ENCODE measurements at places on chromosomes 3 and 15.
A peak's percentile ranks its signal among the peaks of the same experiment; 100 is the strongest.

GRCh38 chr3:127764841-127765362 is 57.4 kb downstream of the MGLL start:
- DNase-seq = peak; percentile 24

DNA sequence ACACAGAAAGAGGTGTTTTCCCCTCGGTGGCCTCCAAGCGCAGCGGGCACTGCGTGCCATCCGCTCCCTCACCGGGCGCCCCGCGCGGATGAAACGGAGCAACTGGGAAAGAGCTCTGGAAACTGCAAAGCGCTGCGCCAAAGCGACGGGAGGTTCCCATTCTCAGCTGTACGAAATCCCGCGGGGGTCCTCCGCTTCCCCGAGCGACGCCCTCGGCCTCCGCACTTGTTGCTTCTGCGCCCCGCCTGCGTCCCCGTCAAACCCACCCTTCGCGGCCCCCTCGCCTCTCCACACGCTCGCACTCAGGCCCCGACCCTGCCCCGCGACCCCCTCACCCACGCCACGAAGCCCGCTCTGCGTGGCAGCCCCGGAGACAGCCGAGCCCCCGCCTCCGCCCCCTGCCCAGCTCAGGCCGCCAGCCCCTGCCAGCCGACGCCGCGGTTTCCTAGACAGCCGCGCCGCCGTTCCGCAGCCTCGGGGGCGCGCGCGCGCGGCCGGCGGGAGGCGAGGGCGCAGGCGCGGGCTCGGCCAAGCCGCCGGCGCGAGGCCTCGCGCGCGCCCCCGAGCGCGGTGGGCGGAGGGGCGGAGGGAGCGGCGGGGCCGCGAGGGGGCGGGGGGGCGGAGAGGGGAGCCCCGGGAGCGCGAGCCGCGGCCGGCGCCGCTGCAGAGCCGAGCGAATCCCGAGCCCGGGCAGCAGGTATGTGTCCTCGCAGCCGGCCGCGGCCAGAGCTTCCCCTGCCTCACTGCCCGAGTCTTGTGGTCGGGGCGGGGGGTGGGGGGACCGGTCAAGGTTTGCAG is at the start of gene TMEM266:
Gene TMEM266 (plus strand): TSS at position 666 of the 798 bp plus-strand sequence. CDS start 74,279 bp downstream, outside the sequence.
- no peak for DNase-seq

DNA sequence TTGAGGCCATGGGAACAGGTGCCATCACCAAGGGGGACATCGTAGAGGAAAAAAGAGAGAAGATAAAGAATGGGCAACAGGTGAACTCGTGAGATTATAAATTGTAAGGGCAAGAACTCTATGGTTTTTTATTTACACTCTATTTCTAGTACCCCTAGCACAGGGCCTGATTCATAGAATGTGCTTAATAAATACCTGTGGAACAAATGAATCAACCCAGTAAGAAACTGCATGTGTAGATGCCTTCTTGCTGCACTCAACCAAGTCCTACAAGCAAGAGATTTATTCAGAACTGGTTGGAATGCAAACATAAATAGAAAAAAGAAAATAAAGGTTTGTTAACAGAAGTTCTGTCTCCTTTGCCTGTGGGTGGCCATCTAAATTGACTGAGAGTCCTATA is 18.7 kb upstream of the KPNA1 start:
- DNase-seq = no peak

- DNase-seq = no peak
Observed at GRCh38 chr15:48999314-48999713, 35.6 kb upstream of the SHC4 start.

DNA sequence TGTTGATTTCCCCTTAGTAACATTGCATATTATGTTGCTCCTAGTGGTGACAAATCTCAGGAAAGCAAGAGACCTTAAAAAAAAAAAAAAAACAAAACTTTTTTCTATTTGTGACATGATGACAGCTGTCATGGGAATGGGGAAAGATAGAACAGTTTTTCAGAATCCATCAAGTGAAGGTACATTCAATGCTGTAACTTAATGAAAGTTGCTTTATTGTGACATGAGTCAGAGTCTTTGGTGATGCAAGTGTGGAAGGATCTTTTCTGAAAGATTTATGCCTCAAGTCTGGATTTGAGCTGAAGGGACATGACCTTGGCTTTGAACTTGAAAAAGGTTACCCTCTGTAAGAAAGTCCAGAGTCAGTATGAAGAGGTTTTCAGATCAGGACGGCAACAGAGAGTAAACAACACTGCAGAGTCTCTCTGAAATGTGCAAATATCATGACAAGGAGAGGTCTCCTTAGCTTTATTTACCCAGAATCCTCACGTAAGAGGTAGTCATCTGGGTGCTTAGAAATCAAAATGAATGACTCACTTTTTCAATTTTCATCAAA is 424.7 kb downstream of the CNTN4 start:
- DNase-seq = peak; percentile 64

DNA sequence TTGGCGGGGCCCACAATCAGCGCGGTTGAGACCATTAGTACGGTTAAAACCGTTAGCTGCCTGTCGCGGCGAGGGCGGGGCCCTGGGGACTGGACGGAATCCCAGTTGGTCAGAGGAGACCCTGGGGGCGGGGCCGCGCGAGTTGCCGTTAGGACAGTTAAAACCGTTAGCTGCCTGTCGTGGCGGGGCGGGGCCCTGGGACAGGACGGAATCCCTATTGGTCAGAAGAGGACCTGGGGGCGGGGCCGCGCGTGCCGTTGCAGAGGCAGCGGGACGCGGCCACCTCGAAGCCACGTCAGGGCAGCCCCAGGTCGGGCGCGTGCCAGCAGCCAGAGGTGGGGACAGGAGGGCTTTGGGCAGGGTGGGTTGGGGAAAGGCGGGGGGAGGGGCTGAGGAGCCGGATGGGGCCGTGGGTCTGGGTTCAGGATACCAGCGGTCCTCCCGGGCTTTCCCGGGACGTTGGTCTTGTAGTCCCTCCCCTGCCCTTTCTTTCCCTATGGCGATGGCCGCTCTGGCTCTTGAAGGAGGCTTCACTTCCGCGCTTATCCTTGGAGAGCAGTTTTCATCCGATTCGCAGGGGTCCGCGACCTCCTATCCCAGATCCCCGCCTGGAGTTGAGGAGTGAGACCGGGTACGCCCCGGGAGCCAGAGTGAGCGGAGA is 28.0 kb downstream of the KLHDC8B start:
- no peak for DNase-seq

- no peak for DNase-seq
Observed at GRCh38 chr15:68310178-68310803, 32.7 kb downstream of the FEM1B start.

DNA sequence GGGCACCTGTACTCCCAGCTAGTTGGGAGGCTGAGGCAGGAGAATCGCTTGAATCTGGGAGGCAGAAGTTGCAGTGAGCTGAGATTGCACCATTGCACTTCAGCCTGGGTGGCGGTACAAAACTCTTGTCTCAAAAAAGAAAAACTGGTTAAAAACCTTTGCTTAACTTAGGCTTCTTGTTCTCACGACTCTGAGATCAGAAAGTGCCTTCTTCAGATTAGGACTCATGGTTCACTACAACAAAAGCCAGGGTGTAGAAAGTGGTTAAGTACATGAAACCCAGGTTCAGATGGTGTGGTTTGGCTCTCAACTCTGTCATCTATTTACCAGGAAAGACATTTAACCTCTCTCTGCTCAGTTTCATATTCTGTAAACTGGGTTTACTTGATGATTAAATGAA is 168.4 kb downstream of the TUSC7 start:
- no peak for DNase-seq

- no peak for DNase-seq
Observed at GRCh38 chr3:39171860-39172259, 18.5 kb upstream of the CSRNP1 start.

DNA sequence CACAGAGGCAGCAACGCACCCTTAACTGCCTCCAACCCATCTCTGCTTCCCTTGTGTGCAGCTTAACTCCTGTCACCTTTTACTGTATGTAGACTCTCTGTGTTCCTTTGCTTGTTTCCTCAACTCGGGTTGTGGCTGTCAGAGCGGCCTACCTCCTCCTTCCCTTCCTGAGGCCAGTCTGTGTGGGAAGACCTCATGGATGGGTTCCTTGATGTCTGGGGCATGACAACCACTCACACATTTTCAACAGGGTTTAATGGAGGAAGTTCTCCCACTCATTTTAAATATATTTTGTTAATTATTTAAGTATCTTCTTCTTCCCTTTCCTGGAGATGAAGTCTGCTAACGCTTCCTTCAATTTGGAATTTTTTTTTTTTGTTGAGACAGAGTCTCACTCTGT is 1.8 kb upstream of the CSPG5 start:
- no peak for DNase-seq

GRCh38 chr15:97892167-97892938 is 68.2 kb upstream of the ARRDC4 start:
- no peak for DNase-seq

DNA sequence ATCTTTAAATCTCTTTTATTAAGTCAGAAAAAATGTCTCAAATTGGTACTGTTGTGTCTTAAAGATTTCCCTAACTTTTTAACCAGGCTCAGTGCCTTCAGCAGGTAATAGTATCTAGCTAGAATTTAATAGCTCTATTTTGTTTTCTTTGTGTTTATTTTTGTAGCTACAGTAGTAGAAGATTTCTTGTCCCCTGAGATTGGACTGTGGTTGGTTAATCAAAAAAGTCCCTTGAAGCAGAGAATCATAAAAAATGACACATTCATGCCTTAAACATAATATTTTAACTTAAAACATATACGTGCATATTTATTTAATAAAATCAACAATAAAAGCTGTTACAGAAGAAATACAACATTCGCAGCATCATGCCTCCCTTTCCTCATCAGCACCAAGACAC is 102.8 kb downstream of the EEFSEC start:
- no peak for DNase-seq

GRCh38 chr3:45387636-45388348 is 584 bp upstream of the LARS2 start:
- no peak for DNase-seq

GRCh38 chr15:70270752-70271111 is 173.0 kb upstream of the TLE3 start:
- no peak for DNase-seq

- no peak for DNase-seq
Observed at GRCh38 chr3:95965704-95966336, 848.6 kb upstream of the EPHA6 start.

DNA sequence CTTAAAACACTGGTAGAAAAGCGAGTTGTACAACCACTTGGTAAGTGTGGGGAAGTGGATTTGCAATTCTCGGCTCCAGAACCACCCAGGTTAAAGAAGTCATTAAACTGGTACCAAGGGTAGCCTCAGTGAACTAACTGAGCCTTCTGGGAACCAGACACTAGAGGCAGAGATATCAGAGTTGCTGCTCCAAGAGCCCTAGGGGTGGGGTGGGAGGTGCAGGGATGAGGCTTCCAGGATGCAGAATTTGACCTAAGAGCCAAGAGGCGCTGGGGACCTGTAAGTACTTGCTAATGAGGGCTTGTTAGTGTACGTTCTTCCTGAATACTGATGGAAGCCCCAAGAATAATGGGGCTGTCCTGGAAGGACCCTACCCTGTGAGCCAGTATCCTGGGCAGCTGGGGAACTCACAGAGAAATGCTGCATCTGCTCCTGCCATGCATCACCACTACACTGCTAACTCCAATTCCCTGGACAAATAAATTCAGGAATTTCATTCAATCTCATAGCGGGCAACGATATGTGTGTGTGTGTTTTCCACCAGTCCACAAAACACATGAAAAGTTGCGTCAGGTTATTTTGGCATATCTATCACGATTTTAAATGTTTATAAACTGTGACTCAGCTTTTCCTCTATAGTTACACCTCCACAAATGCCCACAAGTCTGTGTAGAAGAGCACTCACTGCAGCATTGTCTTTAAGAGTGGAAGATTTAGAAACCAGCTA is 23.8 kb downstream of the STIMATE start:
- peak; percentile 31 for DNase-seq

DNA sequence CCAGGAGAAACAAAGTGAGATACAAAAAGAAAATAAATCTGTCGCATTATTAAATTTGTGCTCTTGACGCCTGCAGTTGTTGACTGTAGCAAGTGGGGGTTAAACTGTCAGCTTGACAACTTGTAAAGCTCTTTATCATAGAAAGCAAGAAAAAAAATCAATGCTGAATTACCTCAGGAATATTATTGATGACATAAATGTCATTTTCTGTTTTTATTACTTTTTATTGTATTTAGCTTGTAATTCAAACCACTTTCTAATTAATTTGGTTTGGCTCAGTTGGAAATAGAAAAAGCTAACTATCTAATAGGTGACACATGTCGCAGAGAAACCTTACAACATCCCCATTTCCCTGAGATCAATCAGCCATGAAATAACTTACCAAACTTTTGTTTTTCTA is 195.3 kb downstream of the CDIN1 start:
- no peak for DNase-seq

- peak; percentile 4 for DNase-seq
Observed at GRCh38 chr3:50192689-50193141, 1.3 kb downstream of the GNAT1 start.

DNA sequence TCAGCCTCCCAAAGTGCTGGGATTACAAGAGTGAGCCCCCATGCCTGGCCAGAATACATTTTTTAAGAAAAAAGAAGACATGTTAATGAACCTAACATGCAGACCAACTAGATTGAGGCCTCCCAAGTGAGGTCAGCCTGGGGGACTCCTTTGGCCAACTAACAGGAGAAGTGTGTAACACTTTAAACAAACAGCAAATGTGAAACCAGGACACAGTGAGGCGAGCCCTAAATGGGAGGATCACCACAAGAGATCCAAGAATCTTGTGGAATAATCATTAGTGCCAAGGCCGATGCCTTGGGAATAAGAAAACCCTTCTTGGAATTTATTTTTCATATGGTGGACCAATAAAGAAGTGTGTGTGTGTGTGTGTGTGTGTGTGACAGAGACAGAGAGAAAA is 73.9 kb downstream of the ATP10A start:
- no peak for DNase-seq

DNA sequence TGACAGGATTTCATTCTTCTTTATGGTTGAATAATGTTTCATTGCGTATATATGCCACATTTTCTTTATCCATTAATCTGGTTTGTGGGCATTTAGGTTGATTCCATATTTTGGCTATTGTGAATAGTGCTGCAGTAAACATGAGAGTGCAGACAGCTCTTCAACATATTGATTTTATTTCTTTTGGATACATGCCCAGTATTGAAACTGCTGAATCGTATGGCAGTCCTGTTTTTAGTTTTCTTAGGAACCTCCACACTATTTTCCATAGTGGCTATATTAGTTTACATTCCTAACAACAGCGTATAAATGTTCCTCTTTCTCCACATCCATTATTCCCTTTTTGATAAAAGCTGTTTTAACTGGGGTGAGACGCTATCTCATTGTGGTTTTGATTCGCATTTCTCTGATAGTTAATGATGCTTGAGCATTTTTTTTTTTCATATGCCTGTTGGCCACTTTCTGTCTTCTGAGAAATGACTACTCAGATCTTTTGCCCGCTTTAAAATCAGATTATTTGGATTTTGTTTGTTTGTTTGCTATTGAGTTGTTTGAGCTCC is 21.7 kb downstream of the AQP9 start:
- DNase-seq = no peak

- DNase-seq = no peak
Observed at GRCh38 chr3:184230081-184230602, 757 bp downstream of the VWA5B2 start.

Measured in MV-4-11 (cell line).